Activated CD8-positive, alpha-beta memory T cell treated with anti-CD3 and anti-CD28 coated beads for 4 hours (primary cell): ENCODE measurements at places on chromosomes 12 and 14.

GRCh38 chr12:53776872-53777271 is 25.1 kb upstream of the CISTR start:
- no peak for DNase-seq

GRCh38 chr14:102829016-102829548 is 51.8 kb downstream of the TRAF3 start:
- DNase-seq: no peak

DNA sequence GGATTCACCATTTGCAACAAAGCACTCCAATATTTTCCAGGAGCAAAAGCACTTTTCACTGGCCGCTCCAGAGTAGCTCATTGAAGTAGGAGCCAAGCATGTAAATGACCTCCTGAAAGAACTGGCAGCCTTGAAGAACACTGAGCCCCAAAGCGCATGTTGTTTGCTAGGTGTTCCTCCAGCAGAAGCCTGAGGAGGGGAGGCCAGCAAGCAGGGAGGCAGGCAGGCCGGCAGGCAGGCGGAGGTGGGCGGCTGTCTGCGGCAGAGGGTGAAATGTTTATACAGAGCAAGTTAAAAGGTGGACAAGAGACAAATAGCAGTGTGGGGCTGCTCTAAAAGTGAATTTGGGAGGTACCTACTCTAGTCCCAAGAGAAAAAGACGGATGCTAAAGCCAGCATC is 439.4 kb downstream of the CCDC91 start:
- DNase-seq: no peak

DNA sequence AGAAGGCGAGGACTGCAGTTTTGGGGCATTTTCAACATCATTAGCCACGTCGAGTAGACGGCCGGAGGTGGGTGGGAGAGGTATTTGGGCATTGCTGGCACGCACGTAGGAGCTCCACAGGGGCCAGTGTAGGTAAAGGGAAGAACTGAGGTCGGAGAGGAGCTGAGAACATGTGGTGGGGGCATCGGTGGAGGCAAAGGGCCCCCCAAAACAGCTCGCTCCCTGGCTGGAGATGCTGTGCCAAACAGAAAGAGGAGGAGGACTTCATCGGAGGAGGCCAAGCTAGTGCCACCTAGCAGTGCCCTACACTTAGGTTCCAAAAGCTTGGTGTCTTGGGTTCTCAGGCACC is 52.0 kb upstream of the PPP2R5C start:
- DNase-seq: no peak
